ENCODE measurements at places on chromosomes 16 and 17.

DNA sequence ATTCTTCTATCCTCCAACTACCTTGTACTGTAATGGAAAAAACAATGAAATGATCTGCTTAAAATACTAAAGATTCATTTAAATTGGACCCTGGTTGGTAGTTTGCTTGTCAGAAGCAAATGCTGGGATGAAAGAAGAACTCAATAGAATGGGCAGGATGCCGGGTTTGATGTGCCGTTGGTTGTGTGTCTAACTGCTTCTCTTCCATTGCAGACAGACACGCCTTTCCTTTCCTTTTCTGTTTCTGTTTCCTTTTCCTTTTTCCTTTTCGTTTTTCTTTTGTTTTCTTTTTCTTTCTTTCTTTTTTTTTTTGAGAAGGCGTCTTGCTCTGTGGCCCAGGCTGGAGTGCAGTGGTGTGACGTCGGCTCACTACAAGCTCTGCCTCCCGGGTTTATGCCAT lies 64.6 kb downstream of the PLCG2 start:
- DNase-seq, result no peak

DNA sequence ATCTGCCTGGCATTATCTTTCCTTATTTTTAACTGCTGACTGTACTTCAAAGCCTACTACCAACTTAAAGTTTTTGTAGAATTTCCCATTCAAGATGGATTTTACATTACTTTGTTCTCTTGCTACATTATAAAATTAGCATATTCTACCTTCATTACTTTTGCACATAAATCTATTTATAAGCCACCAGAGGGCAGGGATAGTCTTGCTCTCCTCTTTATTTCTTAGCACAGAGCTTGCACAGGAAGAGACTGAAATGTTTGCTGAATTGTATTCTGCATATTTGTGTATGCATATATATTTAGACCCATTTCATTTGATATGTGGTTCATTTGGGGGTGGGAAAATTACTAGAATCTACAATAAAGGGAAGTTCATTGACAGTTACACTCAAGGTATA lies 108.0 kb downstream of the SKAP1 start:
- DNase-seq, result no peak

GRCh38 chr16:49200223-49200820 lies 81.3 kb downstream of the CBLN1 start:
- DNase-seq, result no peak

DNA sequence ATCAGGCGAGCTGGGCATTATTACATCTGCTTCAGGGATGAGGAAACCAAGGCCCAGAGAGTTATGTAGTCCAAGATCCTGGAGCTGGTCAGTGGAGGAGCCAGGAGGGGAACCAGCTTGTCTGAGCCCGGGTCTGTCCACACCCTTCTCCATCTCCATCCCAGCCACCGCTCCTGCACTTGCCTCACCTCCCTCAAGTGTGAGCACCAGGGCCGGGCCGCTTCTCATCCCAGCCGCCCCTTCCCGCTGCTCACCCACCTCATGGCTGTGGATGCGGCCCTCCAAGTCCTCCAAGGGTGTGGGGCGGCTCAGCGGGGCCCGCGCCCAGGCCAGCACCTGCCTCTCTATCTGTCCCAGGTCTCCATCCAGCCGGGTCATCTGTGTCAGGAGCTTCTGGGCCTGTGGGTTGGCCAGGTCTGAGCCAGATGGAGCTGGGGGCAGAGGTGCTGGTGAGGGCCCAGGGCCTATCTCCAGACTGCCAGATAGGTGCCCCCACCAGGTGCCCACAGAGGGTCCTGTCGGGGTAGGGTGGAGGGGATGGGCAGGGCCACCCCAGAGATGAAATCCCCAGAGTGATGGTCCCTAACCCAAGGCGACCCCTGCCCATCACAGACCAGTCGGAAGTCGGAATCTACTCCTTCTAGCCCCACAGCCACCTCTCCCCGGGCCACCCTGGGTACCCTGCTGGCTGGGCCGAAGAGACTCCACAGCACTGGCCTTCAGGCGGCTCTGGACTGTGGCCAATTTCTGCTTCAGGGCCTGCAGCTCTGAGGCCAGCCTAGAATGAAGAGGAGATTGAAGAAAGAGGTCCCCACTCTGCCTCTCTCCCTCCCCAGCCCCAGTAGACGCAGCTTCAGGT lies 9.4 kb downstream of the EVPL start:
- no peak for DNase-seq

GRCh38 chr16:3165111-3165822 lies 22.7 kb upstream of the OR1F1 start:
- no peak for DNase-seq

- DNase-seq, result no peak
These were observed 28.2 kb upstream of the HAS3 start for GRCh38 chr16:69077251-69077650.

- DNase-seq, result no peak
These were observed 6.3 kb upstream of the XPO6 start for GRCh38 chr16:28218109-28218508.

GRCh38 chr17:11467639-11468038 lies 130.6 kb upstream of the DNAH9 start:
- no peak for DNase-seq

DNA sequence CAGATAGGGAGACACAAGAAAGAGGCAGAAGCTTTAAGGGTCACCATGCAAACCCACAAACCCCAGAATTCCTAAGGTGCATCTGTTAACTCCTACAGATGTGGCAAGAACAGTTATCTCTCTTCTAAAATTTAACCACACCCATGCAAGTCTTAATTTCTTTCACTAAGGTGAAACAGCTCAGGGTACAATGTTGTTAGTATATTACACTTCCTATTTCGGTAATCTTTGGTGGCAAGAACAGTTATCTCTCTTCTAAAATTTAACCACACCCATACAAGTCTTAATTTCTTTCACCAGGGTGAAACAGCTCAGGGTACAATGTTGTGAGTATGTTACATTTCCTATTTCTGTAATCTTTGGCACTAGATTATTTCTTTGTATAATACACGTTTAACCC lies 6.6 kb downstream of the CCL23 start:
- no peak for DNase-seq

DNA sequence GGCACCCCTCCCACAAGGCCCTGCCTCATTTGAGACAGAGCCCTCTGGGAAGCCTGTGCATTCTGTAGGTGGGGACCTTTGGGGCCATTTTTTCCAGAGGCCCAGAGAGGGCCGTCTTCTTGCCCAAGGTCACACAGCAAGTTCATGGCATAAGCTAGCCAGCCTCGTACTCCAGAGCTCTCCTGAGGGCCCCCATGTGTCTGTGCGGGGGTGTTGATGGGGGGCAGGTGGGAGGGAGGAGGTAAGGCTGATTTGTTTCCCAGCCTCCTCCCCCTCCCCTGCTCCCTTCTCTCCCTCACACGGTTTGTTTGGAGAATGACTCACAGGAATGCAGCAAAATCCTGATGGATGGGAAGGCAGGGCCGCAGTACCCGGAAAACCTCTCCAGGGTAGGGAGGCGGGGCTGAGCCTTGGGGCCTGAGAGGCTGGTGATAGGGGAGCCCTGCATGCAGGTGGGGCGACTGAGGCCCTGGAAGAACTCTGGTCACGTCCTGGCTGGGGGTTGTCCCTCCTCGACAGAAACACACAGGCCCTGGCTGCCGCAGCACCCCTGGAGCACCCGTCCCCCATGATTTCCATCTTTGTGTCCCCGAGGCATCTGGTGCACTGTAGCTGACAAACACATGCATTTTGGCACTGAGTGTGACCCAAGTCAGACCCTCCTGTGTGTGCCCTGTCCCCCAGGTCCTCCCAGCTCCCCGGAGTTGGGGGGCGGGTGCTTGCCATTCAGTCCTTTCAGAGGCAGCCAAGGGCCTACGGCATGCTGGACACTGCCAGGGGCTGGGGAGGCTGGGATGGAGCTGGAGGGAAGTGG lies 29.7 kb downstream of the RAI1 start:
- no peak for DNase-seq

GRCh38 chr17:7440113-7440833 lies 961 bp downstream of the FGF11 start:
- DNase-seq, result peak; percentile 65

DNA sequence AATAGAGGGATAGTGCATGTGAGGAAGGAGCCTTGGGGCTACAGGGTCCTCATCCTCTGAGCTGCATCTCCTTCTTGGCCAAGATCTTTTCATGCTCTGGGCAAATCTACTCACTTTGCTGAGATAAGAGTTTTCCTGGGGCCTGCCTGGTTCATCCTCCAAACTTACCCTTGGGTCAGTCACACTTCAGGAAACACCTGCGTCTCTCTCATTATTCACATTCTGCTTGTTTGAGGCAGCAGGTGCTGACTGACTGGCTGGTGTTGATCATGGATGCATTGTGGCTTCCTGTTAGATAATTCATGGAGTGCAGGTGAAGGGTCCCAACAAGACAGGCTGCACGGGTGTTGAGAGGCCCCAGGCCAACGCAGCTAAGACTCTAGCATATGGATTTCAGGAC lies 162.6 kb downstream of the SALL1 start:
- no peak for DNase-seq

DNA sequence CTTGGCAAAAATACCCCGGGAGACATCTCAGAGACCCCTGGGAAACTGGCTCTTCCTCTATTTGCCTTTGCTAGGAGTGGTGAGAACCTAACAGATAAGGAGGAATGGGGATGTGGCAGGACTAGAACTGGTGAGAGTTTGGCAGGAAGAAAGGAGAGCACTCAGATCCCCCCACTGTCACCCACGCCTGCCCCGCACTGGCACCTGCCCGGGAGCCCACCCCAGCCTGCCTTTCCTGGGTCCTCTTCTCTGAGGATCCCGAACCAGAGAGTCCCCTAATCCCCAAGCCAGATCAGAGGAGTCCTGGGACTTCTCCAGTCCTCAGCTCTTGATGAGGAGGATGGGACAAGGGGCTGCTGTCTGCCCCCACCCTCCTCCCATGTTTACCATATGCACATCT lies 3.7 kb downstream of the KCNH6 start:
- DNase-seq, result no peak

GRCh38 chr17:1347589-1348323 lies 52.3 kb downstream of the YWHAE start:
- no peak for DNase-seq

DNA sequence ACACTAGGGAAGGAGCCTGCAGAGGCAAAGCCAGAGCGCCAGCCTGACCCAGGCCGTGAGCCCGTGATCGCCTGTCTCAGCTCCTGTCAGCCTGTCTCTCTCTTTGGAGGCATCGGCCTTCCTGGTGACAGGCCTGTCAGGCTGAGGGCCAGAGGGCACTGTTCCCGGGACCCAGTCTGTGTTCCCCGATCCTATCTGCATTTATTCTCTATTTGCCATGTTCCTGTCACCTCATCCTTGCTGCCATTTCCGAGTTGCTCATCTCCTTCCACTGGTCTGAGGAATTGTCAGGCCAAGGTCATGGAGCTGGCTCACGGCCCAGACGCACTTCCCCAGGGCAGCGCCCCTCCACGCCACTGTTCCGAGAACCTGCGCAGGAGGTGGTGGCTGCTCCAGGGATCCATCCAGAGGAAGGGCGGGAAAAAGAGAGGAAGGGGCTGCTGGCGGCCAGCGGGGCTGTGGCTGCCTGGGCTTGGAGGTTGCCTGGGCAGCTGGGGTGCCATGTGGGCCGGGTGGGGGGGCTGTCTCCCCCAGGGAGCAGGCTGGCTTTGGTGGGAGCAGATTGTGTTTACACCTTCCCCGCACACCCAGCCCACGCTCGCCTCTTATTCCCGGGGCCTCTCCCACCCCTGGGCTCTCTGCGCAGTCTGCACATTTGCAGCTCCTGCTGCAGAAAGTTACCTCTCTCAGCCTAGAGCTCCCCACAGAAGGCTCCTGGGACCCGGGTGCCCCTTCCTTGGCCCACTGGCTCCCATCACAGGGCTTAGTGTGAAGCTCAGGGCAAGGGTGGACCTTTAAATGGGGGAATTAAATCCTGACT lies 4.9 kb downstream of the PRCD start:
- peak; percentile 53 for DNase-seq

DNA sequence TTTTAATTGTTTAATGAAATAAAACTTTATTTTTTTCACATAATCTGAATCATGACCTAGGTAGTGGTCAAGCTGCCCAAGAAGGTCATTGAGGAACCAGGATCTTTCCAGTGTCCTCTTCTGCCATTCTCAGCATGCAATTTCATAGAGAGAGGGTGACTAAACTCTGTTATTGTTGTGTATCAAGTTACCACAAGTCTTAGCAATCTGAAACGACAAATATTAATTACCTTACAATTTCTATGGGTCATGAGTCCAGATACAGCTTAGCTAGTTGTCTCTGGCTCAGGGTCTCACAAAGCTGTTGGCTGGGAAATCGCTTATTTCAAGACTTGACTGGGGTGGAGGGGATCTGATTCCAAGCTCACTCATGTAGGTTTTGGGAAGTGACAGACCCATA lies 37.6 kb downstream of the FTO start:
- DNase-seq, result no peak

GRCh38 chr17:9209781-9210370 lies 188.6 kb downstream of the NTN1 start:
- no peak for DNase-seq

DNA sequence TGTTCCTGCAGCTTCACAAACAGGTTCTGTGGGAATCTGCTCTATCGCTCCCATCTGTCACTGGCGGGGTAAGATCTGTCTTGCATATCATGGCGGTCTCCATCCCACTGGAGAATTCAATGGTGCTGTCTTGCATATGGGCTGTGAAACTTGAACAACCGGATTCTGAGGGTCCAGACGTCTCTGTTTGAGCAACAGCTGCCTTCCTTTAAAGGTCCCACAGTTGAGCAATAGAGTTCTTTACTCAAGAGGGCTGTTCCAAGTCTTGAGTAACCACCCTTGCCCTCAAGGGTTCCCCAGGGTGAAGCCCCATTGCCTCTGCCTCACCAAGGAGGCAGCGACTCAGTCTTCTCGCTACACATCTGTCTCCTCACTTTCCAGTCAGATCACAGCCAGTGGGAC lies 50.8 kb downstream of the ZFHX3 start:
- no peak for DNase-seq

DNA sequence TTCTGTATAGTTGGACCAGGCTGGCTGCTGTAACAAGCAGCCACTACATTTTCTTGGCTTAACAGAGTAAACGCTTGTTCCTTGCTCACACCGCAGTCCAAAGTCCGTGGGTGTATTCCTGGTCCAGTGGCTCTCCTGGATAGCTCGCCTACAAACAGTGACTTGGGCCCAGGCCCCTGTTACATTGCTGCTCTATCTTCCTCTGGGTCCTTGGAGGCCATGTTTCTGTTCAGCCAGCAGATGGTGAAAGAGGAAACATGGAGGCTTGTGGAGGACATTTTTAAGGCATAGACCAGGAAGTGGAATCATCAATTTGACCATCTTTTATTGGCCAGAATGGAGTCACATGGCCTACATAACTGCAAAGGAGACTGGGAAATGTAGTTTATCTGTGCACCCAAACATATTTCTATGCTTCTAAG lies 55.1 kb downstream of the ATP2C2 start:
- DNase-seq, result peak; percentile 10

DNA sequence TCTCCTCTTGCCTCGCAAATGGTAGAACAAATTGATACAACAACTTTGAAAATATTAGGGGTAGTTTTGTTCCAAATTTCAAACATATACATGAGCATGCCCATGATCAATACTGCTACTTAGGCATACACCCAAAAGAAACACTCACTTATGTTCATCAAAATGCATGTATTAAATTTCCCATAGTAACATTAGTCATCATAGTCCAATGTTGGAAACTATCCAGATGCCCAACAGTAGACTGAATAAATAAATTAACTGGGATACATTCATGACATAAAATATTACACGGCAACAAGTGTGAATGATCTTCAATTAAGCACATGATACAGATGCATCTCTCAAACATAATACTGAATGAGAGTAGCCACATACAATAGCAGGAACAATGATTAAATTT lies 391.6 kb downstream of the CDH11 start:
- DNase-seq, result no peak

- no peak for DNase-seq
These were observed 103.7 kb downstream of the XYLT1 start for GRCh38 chr16:17367036-17367435.

GRCh38 chr16:73054813-73055482 lies 7.0 kb upstream of the ZFHX3 start:
- DNase-seq, result peak; percentile 86

GRCh38 chr17:83138820-83139219 lies 59.4 kb downstream of the METRNL start:
- no peak for DNase-seq

Data from NCI-H1092 treated with DMSO at 0.1 percent for 48 hours (cell line).